Sigmoid colon (tissue), 7 donors: ENCODE measurements at places on chromosomes 6 and 20. TPM values are rescaled to one million over a fixed set of nuclear protein-coding genes. Genes with fewer than 3 reads are reported as not detected.

Gene KCNQ5
- 0.49 TPM for total RNA-seq

Gene ADGRG6
- total RNA-seq: 12.6 TPM

Gene MAS1
- not detected for total RNA-seq

DNA sequence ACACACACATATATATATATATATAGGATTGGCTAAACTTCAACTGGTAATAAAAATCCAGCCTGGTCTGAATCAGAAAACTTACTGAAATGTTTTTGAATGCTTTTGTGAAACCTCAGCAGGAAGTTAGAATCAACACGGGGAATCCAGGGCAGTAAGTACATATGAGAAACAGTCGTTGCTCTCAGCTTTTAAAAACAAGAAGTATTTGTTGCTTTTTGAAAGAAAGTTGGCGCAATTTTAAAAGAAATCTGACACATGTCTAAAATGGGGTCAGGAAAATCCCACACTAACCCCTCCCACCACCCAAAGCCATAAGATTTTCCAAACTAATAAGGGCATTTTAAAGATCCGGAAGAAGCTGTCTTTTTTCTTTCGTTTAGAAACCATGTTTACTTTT is 11.5 kb upstream of the CCDC170 start:
- no peak for DNase-seq

DNA sequence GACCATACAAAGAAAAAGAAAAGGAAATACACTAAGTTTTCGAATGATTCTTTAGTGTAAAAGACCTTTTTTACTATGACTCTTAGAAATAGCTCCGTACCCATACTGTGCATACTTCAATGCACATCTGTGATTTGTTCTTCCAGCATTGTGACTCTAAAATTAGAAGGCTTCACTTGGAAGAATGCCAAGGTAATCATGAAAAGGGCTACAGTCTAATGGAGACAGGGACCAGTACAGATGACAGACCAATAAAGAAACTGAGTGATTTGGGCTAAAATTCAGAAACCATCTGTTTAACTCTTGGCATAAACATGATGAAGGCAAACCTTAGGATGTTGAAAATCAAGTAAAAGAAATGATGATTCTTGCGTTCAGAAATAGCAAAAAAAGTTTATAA is 46.3 kb downstream of the CYP39A1 start:
- no peak for DNase-seq

DNA sequence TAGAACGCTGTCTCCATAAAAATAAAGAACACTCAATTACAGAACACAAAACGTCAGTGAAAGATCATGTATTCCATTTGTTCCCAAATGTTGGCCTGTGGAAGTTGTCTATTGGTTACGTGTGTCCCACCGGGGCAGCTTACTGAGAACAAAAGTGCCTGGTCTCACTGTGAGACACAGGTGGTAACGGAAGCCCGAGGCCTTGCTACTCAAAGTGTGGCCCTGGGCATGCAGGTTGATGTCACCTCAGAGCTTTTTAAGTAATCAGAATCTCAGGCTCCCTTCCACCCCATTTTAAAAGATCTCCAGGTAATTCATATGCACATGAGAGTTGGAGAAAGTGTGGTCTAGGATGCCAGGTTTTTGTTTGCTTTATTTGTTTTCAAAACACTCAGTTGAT is 422.5 kb upstream of the OPRM1 start:
- DNase-seq: no peak

GRCh38 chr20:44028868-44029847 is 114.5 kb downstream of the TOX2 start:
- no peak for DNase-seq

DNA sequence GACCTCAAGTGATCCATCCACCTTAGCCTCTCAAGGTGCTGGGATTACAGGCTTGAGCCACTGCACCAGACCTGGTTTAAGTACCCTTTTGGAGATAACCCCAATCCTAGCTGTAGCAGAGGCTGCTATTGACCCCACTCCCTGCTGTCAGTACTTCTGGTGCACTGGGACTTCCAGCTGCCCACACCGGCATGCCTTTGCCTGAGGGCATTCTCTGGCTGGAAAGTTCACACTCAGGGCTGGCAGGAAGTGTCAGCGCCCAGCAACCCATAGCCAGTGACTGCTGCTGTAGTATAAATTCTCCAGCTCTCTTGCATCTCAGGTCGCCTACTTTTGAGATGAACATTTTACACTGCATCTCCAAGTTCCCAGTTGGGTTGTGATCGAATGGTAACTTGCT is 75.3 kb downstream of the UTRN start:
- DNase-seq: no peak

DNA sequence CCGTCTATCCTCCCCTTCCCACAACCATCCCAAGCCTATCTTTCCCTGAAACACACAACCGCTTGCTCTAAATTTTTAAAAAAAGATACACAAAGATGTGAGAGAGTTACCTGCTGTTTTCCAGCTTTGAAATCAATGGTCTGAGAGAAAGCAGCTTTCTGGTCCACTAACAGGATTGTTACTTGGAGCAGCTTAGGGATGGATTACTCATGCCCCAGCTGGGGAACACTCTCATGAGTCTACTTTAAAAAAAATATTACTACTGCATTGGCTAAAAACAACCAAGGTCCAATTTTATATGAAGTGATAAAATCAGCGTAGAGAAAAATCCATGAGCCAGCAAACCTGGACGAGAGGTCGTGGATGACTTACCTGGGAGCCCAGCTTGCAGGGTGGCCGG is 29.6 kb upstream of the FOXC1 start:
- DNase-seq: no peak

DNA sequence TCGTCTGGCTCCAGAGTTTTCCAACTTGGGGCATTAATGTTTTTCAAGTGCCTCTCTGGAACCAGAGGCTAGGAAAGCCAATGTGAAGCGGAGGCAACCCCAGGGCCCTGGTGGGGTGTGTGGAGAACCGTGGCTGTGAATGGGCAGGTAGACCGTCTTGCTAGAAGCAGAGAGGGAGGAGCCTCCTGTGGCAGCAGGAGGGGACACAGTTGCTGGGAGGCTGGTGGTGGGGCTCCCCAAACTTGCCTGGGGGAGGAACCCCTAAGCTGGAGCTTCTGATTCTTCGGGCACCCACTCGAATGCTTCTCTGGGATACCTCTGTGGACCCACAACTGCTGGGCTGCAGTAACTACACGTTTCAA is 65.3 kb upstream of the APCDD1L start:
- DNase-seq: peak; percentile 40

- DNase-seq: no peak
These were observed 746.0 kb upstream of the ADGRB3 start for GRCh38 chr6:67888886-67889681.
